ENCODE measurements at places on chromosomes 12 and 14. TPM values are rescaled to one million over a fixed set of nuclear protein-coding genes. Genes with fewer than 3 reads are reported as not detected.

Gene GPR137C
- 1.6 TPM for total RNA-seq

Gene BAZ2A
- total RNA-seq = 18.8 TPM

Gene SMAGP
- total RNA-seq = 2.1 TPM

Gene HOTAIR
- 2.1 TPM for total RNA-seq

Gene PLCZ1
- total RNA-seq = not detected

Gene SLCO1B3
- under 0.01 TPM for total RNA-seq

Gene SCFD1
- total RNA-seq = 111 TPM

Gene KRT75
- total RNA-seq = not detected

Gene ART4
- total RNA-seq = not detected

Gene TCL1B
- 1.0 TPM for total RNA-seq

Gene C12orf54
- total RNA-seq = not detected

Gene KERA
- total RNA-seq = 56.4 TPM

Gene KRT78
- total RNA-seq = not detected

Gene BMP4
- total RNA-seq = 5.2 TPM
